Kidney glomerular epithelial cell (primary cell): ENCODE measurements at places on chromosomes 11 and 22.

GRCh38 chr11:66851698-66852465, 5.0 kb upstream of the LRFN4 start:
- DNase-seq: no peak

DNA sequence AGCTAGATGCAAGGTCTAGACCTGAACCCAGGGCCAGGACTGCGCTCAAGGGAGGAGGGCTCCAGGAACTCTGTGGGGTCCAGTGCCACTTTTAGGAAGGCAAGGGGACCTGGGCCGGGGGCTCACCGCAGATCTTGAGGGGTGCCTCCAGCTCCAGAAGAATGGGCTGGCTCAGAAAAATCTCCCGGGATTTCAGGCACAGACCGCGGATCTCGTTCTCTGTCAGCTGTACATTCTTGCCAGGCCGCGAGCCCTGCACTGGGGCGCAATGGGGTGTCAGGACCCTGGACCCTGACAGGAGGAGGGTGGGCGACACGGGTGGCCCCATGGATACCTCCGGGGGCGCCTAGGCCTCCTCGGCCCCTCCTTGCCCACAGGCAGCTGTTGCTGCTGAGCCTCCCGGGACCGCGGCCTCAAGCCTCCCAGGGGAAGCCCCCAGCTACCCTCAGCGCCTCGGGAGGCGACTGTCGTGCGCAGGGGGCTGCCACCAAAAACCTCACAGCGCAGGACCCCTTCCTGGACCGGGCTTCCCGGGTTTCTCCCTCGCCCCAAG, 640 bp downstream of the PPP1CA start:
- DNase-seq: no peak

- no peak for DNase-seq
Observed at GRCh38 chr11:69053169-69053477, 4.4 kb downstream of the TPCN2 start.

DNA sequence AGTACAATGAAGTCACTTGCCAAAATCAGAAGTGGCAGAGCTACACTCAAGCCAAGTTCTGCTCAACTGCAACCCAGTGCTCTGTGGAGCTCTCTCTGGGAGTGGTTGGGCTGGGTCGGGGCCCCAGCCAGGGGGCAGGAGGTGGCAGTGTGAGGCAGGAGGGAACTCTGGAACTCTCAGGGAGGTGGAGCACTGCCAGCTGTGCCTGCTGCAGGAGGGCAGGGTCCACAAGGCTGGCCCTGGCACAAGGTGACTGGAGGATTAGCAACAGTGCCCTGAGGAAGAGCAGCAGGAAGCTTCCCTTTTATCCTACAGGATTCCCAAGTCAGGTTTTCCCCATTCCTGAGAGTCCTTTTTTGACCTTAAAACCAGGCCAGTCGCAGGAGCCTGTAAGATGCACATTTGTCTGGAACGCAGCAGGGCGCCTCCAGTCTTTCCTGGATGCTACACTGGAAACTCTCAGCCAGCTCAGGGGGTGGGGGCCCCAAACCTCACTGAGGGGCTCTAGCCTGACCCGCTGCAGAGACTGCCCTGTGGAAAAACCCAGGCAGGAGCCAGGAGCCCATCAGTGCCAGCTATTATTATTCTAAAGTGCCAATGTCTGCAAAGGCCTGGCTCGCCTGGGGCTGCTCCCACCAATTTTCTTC, 31.8 kb downstream of the DKK3 start:
- no peak for DNase-seq

GRCh38 chr22:23210428-23211170, 30.3 kb downstream of the BCR start:
- DNase-seq: no peak

DNA sequence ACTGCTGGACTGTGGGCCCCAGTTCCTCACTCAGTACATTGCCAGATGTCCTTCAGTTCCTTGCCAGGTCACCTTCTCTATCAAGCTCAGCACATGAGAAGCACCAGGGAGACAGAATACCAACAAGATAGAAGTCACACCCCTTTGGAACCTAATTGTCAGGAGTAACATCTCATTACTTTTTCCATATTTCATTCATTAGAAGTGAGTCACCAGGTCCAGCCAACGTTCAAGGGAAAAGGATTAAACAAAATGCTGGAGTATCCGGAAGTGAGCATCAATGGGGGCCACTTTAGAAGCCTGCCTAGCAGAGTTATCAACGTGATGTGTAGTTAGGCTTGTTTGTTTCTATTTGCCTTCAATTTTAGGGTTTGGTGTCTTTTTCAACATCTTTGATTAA, 569.3 kb downstream of the MIAT start:
- DNase-seq: no peak

DNA sequence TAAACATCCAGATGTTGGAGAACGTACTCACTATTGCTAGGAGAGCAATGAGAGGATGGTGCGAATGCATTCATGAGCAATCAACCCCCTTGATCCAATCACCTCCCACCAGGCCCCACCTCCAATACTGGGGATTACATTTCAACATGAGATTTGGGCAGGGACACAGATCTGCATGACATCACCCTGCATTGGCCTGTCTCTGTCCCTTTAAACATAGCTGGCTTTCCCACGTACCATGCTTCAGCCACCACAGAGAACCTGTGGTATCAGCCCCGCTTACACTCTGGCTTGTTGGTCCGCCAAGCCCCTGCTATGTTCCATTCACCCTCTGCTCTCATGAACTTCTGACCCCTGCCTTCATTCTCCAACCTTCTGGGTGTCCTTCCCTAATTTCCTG, 157.5 kb upstream of the E2F8 start:
- no peak for DNase-seq

GRCh38 chr22:16854631-16855030, 29.4 kb upstream of the XKR3 start:
- DNase-seq: no peak

- DNase-seq: no peak
Observed at GRCh38 chr11:79076526-79077115, 364.2 kb downstream of the TENM4 start.

- no peak for DNase-seq
Observed at GRCh38 chr11:15112131-15112541, 2.6 kb upstream of the INSC start.

DNA sequence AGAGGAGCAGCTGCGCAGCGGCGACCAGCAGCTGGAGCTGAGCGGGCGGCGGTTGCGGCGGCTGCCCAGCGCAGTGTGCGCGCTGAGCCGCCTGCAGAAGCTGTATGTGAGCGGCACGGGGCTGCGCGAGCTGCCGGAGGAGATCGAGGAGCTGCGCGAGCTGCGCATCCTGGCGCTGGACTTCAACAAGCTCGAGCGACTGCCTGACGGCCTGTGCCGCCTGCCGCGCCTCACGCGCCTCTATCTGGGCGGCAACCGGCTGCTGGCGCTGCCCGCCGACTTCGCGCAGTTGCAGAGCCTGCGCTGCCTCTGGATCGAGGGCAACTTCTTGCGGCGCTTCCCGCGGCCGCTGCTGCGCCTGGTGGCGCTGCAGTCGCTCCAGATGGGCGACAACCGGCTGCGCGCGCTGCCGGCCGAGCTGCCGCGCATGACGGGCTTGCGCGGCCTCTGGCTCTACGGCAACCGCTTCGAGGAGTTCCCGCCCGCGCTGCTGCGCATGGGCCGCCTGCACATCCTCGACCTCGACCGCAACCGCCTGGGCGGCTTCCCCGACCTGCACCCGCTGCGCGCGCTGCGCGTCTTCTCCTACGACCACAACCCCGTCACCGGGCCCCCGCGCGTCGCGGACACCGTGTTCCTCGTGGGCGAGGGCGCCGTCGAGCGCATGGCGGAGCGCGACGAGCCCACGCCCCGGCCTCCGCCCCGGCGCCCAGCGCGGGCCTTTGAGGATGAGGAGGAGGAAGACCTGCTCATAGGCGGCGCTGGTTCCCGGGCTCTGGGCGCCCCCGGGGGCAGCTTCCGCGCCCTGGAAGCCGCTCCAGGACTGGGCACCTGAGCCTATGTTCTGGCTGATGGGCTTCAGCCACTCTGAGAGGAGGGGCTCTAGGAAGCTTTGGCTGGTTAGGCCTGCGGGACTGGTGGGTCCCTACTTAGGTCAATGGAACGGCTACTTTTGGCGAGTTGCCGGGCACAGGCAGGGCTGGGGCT, 787 bp downstream of the LRRC10B start:
- no peak for DNase-seq

DNA sequence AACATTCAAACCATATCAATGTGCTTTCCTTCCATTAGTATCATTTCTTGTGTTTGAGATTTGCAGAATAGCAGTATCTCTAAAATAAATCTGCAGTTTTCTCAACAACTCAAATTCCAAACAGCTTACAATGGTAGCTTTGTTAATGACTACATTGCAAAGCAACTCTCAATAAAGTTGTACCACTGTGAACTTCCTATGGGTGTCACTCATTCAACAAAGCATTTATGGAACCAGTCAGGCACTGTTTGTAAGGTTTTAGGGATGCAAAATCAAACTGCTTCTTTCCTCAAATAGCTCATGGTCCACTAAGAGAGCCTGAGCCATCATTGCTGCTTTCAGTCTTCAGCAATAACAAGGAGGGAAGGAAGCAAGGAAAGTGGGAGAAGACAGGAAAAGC, 91.0 kb downstream of the CCDC83 start:
- no peak for DNase-seq

DNA sequence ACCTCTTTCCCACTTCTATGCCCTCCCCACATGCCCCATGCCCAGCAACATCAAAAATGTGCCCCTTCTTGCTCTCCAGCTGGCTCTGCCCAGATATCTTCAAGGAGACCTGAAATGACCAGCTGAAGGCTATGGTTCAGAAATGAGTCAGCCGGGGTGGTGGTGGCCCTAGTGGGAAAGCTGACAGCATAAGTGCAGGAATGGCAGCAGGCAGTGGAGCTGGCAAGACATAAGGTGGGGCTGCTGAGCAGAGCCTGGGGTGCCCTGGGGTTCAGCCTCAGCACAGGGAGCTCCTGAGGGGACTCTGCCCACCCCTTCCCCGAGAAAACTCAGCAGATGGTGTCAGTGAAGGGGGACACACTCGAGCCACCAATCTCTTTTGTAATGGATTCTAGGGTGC, 593.4 kb downstream of the BUD13 start:
- no peak for DNase-seq

DNA sequence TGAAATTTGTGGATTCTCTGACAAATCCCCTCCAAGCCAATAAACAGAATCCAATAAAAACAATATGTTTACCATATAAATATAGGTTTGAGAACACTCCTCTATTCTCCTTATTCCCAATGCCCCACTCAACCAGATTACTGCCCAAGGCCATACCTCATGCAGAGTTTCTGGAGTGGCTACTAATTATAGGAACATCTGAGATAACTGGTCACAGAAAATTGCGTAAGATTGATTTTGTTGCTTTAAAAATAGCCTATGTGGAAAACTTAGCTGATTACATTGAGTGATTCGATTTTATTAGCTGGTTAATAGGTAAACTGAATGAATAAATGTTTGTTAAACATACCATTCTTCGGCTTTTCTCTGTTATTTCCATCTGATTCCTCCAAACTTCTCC, 48.0 kb downstream of the ME3 start:
- DNase-seq: no peak

DNA sequence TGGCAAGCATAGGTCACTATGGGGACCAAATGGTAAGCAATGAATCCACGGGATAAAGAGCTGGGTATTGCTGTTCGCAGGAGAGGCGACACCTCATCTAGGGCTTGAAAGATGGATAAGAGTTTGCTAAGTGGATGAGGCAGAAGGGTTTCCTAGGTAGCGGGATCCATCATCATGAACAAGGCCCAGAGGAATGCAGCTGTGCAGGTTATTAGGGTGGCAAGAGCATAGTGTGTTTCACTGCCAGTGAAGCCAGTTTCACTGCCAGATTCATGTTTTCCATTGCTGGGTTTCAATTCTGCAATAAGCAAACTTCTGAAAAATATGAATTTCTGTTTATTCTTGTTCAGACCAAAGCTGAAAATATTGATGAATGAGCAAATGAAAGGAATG, 27.2 kb downstream of the WEE1 start:
- no peak for DNase-seq

GRCh38 chr11:19394525-19395016, 153.8 kb upstream of the E2F8 start:
- DNase-seq: no peak

DNA sequence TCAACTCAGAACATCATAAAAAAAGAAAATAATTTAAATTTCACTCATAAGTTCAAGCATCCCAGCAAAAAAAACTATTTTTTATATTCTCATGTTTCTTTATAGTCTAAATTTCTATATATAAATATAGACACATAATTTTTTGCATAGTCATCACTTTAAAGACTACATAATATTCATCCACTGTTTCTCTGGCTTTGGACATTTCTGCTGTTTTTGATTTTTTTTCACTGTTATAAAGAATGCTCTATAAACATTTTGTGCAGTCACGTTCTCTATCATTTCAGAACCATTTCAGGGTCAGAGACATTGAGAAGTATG, 59.7 kb upstream of the CLPB start:
- no peak for DNase-seq

DNA sequence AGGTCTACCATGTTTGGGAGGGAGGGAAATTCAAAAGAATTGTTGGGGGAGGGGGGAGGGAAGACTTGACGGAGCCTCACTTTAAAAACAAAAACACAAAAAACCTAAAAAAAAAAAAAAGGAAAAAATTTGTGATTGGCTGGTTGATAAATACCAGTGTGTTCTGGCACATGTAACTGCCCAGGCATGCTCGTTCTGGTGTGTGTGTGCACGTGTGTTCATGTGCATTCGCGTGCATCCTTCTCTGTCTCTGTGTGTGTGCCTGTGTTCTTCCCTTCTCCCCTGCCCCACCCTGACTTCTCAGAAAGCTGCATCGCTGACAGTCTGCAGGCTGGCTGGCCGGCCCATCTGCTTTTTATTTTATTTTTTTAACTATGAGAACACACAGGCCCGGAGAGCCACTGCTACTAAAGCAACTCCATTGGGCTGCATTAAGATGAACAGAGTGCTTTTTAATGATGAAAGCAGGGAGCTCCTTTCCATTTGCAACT, 22.6 kb upstream of the ADSL start:
- DNase-seq: no peak

- no peak for DNase-seq
Observed at GRCh38 chr22:31099386-31099785, 8.0 kb downstream of the SELENOM start.

DNA sequence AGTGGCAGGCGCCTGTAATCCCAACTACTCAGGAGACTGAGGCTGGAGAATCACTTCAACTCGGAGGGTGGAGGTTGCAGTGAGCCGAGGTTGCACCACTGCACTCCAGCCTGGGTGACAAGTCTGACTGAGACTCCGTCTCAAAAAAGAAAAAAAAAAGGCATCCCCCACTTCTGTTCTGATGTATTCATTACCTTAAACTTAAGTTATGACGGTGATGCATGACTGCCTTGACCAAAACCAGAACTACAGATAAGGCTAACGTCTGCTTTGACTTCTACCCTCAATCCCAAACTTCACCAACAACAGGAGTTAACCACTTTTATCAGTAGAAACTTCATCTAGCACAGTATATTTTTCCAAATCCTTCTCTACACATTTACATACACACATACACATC, 9.9 kb downstream of the HTR3A start:
- DNase-seq: no peak

DNA sequence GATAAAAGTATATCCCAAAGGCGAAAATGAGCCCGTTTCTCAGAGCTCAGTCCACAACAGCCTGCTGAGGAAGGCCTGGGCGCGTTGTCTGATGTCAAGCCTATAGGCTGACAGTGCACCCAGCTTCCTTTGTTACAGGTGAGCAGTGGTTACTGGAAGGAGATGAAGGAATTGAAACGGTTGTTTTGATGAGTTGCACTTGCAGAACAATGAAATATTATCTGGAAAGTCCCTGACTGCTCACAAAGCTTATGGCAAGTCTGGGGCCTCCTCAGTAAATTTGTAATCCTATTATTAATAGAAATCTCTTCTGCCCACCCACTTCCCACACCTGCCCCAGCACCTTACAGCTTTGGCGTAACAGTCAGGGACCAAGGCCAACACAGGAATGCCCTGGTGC, 77.8 kb downstream of the C11orf91 start:
- no peak for DNase-seq

GRCh38 chr22:37407856-37408255, 19.4 kb downstream of the ELFN2 start:
- no peak for DNase-seq
